ENCODE measurements at places on chromosomes 1 and 21. TPM values are rescaled to one million over a fixed set of nuclear protein-coding genes. Genes with fewer than 3 reads are reported as not detected.

MNDA gene
- total RNA-seq, result 4.2 TPM

SPATA46 gene
- total RNA-seq, result not detected

ERVH48-1 gene
- not detected for total RNA-seq

DNALI1 gene
- 3.1 TPM for total RNA-seq

CLDN17 gene
- not detected for total RNA-seq

GJA5 gene
- total RNA-seq, result 1.4 TPM

PRKCZ gene
- total RNA-seq, result 58.3 TPM

MLLT11 gene
- total RNA-seq, result 77.2 TPM

MTR gene
- 28.4 TPM for total RNA-seq

FAM151A gene
- not detected for total RNA-seq

UMODL1 gene
- total RNA-seq, result not detected

GPR161 gene
- total RNA-seq, result 93.4 TPM

FCGR1A gene
- 9.8 TPM for total RNA-seq

KLHDC9 gene
- total RNA-seq, result 0.78 TPM

RPE65 gene
- 0.16 TPM for total RNA-seq

C1orf56 gene
- 3.4 TPM for total RNA-seq

TRIM62 gene
- total RNA-seq, result 2.7 TPM

AXDND1 gene
- 0.78 TPM for total RNA-seq

EPHB2 gene
- 34.9 TPM for total RNA-seq

DNASE2B gene
- 0.16 TPM for total RNA-seq

KIF17 gene
- 4.4 TPM for total RNA-seq

CA14 gene
- total RNA-seq, result 1.7 TPM

SPATA45 gene
- not detected for total RNA-seq

TFF1 gene
- total RNA-seq, result not detected

RSPO1 gene
- not detected for total RNA-seq

AVPR1B gene
- not detected for total RNA-seq

DISP3 gene
- 26.7 TPM for total RNA-seq

AUNIP gene
- 1.7 TPM for total RNA-seq

AMY1C gene
- not detected for total RNA-seq

AADACL4 gene
- total RNA-seq, result not detected

TMEM125 gene
- total RNA-seq, result 0.78 TPM

LRRC52 gene
- not detected for total RNA-seq

ERICH3 gene
- total RNA-seq, result 16.7 TPM

HSPA6 gene
- total RNA-seq, result 0.31 TPM

BECN2 gene
- total RNA-seq, result not detected

OR2T2 gene
- total RNA-seq, result not detected

AMY1A gene
- not detected for total RNA-seq

GPX7 gene
- total RNA-seq, result 20.9 TPM

SELP gene
- total RNA-seq, result 0.16 TPM

MEGF6 gene
- total RNA-seq, result 6.4 TPM

ADCY10 gene
- 0.62 TPM for total RNA-seq

ICOSLG gene
- 0.31 TPM for total RNA-seq
